T47D (cell line): ENCODE measurements at places on chromosomes 12 and 14.

GRCh38 chr14:97057238-97058073 is 260.3 kb downstream of the VRK1 start:
- no peak for DNase-seq

GRCh38 chr12:107545737-107546353 is 139.8 kb upstream of the PWP1 start:
- peak; percentile 34 for DNase-seq

DNA sequence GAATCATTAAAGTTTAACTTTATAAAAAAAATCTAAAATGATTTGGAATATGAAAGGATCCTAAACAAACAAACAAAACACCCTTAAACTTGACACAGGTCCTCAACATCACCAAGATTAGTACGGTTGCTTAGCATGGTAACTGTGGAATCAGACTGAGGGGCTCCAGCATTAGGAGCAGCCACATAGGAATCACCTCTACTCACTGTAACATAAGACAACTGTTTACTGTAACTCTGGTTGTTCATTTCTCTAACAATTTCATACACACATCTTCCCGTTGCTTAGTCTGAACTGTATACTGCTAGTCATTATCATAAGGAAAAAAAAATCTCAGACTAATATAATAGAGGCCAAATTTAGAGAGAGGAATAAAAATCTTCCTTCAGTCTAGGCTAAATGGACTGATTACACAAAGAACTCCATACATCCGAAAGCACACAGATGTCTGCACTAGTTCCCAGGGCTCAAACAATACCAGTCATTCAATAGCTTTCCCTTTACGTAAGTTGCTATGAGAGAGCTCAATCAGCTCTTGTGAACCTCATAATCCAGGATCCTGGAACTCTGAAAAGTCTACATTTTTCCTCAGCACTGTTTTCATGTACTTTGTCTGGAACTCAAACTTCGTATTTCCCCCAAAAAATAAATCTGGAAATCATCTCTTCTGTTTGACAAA is 26.0 kb downstream of the LRP6 start:
- no peak for DNase-seq

DNA sequence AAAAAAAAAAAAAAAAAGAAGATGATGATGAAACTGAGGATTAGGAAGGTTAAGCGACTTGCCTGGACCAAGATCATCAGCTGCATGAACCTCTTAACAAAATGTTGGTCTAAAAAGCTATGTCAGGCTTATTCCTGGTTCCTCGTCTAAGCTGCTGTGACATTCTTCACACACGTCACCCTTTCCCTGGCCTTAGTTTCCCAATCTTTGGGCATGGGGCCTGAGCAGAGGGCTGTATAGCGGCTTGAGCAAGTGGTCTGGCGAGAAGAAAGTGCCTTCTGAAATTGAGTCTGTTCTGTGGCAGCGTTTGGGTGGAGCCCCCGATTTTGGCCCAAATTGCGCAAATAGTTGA is 58.7 kb upstream of the CCND2 start:
- DNase-seq: no peak

DNA sequence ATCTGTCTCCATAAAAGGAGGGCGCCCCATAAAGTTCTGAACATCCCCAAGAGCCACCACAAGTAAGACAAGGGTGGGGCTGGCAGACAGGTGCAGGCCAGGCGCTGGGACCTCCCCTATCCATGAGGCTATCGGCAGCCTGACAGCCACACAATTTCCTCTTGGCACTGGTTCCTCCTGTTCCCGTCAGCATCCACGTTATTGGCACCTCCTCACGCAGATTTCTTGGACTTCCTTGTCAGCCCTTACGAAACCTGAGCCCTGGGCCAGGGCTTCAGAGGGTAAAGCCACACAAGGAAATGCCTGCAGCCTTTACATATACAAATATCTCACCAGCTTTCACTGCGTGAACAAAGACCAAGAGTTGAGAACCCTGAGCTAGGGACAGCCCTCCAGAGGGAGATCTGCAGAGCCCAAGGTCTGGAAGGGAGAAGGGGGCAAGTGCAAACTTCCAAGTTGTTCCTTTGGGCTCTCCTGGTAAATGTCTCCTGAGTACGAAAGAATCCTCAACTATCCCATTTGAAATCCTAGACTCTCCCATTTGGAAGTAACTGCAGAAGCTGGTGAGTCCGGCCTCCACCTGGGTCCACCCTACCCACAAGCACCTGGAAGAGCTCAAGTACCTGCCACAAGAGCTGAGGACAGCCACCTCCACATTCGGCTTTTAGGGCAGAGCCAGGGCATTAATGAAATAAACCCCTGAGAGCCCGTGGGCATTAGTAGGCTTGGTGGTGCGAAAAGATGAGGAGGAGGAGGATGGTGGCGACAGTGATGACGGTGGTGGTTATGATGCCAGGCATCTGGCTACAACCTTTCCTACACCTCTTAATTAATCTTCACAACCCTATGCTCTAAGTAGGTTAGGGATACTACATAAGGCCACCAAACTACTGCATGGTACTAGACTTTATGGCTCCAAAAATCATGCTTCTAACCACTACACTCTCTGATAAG is 5.5 kb upstream of the TC2N start:
- peak; percentile 97 for DNase-seq

DNA sequence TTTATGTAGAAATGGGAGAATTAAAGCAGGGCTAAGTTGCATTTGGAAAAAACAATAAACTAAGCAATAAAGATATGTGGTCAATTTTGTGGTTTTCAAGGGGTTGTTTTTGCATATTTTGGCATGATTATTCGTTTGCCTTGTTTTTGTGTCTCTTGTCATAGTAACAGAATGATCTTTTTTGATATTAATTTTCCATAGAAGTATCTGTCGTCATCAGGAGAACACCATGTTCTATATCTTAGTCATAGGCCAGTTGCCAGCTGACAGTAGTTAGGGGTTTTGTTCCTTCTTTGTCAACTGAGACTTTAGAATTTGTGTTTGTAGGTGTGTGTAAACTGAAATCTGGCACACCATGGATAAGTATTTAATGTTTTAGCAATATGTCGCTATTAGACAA is 1354.8 kb downstream of the LRFN5 start:
- no peak for DNase-seq

GRCh38 chr12:59115995-59116394 is 195.7 kb upstream of the LRIG3 start:
- DNase-seq: no peak

DNA sequence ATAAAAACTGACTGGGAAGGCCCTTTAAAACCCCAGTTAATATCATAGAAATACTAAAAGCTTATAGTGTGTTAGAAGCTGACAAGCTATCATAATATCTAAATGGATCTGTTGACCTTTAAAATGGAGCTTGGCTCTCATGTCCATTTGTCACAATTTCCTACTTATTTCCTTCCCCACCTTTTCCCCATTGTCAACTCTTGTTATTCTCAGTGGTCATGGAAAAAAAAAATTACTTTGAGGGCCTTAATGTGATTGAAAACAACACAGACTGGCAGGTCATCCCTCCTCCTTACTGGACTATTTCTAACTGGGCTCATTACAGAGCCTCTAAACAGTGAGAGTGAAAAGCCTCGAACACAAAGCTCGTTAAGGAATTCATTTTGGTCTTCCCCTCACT is 13.7 kb upstream of the WNK1 start:
- DNase-seq: no peak

GRCh38 chr14:40870252-40870651 is 736.4 kb upstream of the LRFN5 start:
- peak; percentile 42 for DNase-seq

DNA sequence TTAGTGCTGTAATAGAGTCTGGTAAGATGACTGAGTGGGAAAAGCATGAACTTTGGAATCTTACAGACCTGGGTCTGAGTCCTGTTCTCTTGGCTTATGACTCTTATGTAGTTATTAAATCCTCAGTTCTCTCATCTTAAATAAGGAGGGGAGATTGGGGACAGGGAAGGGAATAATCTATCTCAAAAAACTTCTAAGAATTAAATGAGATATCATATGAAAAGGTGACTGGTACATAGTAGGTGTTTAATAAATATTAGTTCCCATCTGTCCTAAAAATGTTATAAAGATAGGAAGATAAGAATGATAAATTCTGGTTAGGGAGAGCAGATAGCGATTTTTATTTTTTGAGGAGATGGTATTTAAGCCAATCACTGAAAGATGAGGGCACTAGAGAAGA is 119.1 kb downstream of the INSM2 start:
- no peak for DNase-seq

DNA sequence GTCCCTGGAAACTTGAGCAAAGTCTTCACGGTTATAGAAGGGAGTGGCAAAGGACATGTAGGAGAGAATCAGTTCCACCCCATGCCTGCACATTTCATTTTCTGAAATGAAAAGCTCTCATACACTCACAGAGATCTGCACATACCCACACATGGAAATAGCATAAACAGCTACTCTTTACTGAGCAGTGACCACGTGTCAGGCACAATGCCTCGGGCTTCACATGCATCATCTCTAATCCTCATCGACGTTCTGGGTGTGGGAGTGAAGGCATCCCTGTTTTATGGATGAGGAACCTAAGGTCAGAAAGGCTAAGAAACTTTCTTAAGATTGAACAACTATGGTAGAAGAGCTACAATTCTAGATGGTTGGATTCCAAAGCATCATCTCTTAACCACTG is 198.8 kb downstream of the DAD1 start:
- DNase-seq: no peak
